Transverse colon (tissue), 4 donors: ENCODE measurements at places on chromosomes 6 and 20.

- no peak overlapping the region for H3K4me3 ChIP-seq
- no peaks in the 10 kb centered on the region for H3K36me3 ChIP-seq
- DNase-seq, result no peak
- no peaks in the 10 kb centered on the region for H3K27me3 ChIP-seq
- no peak overlapping the region for H3K27ac ChIP-seq
- H3K4me1 ChIP-seq, result no peaks in the 10 kb centered on the region
These were observed 58.6 kb downstream of the FOXA2 start for GRCh38 chr20:22525821-22526220.

DNA sequence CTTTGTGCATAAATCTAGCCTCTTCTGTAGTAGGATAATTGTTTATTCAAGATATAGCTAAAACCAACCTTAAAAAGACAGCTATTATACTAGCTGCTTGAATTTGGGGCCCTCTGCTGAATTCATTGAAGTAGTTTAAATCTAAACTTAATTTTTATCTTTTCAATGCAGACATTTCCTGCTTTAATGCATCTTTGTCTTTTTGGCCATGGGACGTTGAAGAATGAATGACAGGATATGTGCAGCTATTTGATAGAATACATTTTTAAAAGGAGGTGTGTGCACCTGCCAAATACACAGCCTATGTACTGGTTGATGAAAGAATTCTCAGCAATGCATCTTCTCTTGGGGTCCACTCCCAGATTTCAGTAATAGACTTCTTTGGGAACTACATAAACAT lies 524.9 kb downstream of the PHF3 start:
- no peaks in the 10 kb centered on the region for H3K27me3 ChIP-seq
- no peaks in the 10 kb centered on the region for H3K36me3 ChIP-seq
- H3K4me3 ChIP-seq, result no peak overlapping the region
- DNase-seq, result no peak
- H3K27ac ChIP-seq, result no peak overlapping the region

GRCh38 chr6:15930207-15930606 lies 198.7 kb upstream of the MYLIP start:
- no peaks in the 10 kb centered on the region for H3K27me3 ChIP-seq
- no peaks in the 10 kb centered on the region for H3K4me1 ChIP-seq
- no peaks in the 10 kb centered on the region for H3K36me3 ChIP-seq
- no peak overlapping the region for H3K27ac ChIP-seq

GRCh38 chr20:10603378-10603777 lies 70.4 kb downstream of the JAG1 start:
- no peaks in the 10 kb centered on the region for H3K27me3 ChIP-seq
- peak overlapping the region; percentile 65 for H3K27ac ChIP-seq
- no peaks in the 10 kb centered on the region for H3K4me1 ChIP-seq
- H3K36me3 ChIP-seq, result no peaks in the 10 kb centered on the region
- no peak for DNase-seq
- no peak overlapping the region for H3K4me3 ChIP-seq
